Progenitor cell of endocrine pancreas (in vitro differentiated cells): ENCODE measurements at places on chromosomes 7 and 10. TPM values are rescaled to one million over a fixed set of nuclear protein-coding genes. Genes with fewer than 3 reads are reported as not detected.

- no peaks in the 10 kb centered on the region for H3K4me1 ChIP-seq
- H3K27ac ChIP-seq: no peak overlapping the region
- peaks cover 14% of the 10 kb centered on the region for H3K27me3 ChIP-seq
Measured at GRCh38 chr7:32140210-32140939, 70.2 kb upstream of the PDE1C start.

DNA sequence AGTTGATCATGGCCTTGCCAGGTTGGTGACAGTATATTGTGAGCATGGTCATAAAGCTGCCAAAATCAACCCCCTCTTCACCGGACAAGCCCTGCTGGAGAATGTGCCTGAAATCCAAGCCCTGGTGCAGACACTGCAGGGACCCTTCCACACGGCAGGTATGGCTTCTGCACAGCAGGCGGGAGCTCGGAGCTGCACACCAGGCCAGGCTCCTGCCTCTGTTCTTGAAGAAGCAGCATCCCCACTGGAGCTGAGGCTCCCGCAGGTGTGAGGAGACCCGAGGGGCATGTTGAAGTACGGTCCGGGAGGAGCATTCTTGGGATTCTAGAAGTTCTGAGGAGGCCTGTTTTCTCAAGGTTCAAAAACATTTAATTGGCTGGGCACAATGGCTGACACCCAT lies 12.7 kb downstream of the DHTKD1 start:
- H3K4me1 ChIP-seq: no peaks in the 10 kb centered on the region
- H3K27ac ChIP-seq: no peak overlapping the region
- no peak overlapping the region for H3K4me3 ChIP-seq
- no peak for DNase-seq
- no peaks in the 10 kb centered on the region for H3K27me3 ChIP-seq

- no peaks in the 10 kb centered on the region for H3K4me1 ChIP-seq
- no peak for DNase-seq
- H3K4me3 ChIP-seq: no peak overlapping the region
- no peak overlapping the region for H3K27ac ChIP-seq
- no peaks in the 10 kb centered on the region for H3K36me3 ChIP-seq
Measured at GRCh38 chr10:88974446-88975376, 15.9 kb upstream of the FAS start.

GRCh38 chr10:98078774-98079173 lies 48.4 kb upstream of the CRTAC1 start:
- no peak for DNase-seq
- no peaks in the 10 kb centered on the region for H3K36me3 ChIP-seq
- H3K4me3 ChIP-seq: no peak overlapping the region
- H3K27ac ChIP-seq: no peak overlapping the region

GRCh38 chr7:111749625-111750024 lies 187.3 kb upstream of the IMMP2L start:
- H3K4me1 ChIP-seq: peaks cover 11% of the 10 kb centered on the region
- H3K4me3 ChIP-seq: no peak overlapping the region
- no peak for DNase-seq
- H3K27ac ChIP-seq: no peak overlapping the region

DNA sequence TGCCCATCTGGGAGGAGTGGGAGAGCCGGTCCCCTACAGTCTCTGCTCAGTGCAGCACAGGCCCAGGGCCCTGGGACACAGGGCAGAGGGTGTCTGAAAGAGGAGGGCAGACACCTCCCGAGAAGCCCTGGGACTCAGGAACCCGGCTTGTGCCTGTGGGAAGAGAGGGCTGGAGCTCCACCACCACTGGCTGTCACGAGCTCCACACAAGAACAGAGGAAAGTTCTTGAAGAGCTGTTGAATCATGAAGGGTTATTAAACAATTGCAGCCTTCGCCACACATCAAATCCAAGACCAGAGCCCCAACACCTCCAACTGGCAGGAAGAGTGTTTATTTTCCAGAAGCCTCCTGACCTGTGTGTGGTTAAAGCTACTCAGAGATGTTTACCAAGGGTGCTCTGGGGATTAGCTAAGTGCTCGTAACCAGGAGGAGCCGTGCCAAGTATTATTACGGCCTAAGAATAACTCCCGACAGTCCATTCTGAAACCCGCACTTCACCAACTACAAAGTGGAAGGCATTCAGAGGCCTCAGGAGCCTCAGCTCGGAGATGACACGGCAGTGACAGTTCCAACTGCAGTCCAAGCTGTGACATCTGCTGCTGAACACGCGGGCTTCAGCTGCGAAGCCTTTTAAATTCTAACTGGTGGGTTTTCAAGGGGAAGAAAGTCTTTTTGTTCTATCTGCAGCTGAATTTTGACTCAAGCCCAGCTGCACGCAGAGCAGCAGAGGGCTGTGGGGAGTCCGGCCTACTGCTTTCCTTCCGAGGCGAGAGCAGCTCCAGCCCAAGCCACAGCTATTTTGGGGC lies 75.1 kb downstream of the MAD1L1 start:
- no peak overlapping the region for H3K4me3 ChIP-seq
- H3K36me3 ChIP-seq: peaks cover 11% of the 10 kb centered on the region
- no peaks in the 10 kb centered on the region for H3K27me3 ChIP-seq
- H3K4me1 ChIP-seq: peaks cover 25% of the 10 kb centered on the region

- H3K27ac ChIP-seq: no peak overlapping the region
- no peaks in the 10 kb centered on the region for H3K27me3 ChIP-seq
- DNase-seq: no peak
- no peaks in the 10 kb centered on the region for H3K36me3 ChIP-seq
- H3K4me3 ChIP-seq: no peak overlapping the region
Measured at GRCh38 chr7:11604505-11604904, 227.5 kb downstream of the THSD7A start.

GRCh38 chr10:11876324-11876723 lies 53.2 kb downstream of the PROSER2 start:
- peaks cover 31% of the 10 kb centered on the region for H3K4me1 ChIP-seq
- no peaks in the 10 kb centered on the region for H3K27me3 ChIP-seq
- H3K36me3 ChIP-seq: peaks cover 1% of the 10 kb centered on the region
- no peak for DNase-seq
- H3K27ac ChIP-seq: peak overlapping the region; percentile 99

The ADAMTS14 gene
- total RNA-seq: 0.05 TPM in 1 of 2 replicates, not detected in the other

The IDE gene
- total RNA-seq: 60.1 TPM in 2 replicates

DNA sequence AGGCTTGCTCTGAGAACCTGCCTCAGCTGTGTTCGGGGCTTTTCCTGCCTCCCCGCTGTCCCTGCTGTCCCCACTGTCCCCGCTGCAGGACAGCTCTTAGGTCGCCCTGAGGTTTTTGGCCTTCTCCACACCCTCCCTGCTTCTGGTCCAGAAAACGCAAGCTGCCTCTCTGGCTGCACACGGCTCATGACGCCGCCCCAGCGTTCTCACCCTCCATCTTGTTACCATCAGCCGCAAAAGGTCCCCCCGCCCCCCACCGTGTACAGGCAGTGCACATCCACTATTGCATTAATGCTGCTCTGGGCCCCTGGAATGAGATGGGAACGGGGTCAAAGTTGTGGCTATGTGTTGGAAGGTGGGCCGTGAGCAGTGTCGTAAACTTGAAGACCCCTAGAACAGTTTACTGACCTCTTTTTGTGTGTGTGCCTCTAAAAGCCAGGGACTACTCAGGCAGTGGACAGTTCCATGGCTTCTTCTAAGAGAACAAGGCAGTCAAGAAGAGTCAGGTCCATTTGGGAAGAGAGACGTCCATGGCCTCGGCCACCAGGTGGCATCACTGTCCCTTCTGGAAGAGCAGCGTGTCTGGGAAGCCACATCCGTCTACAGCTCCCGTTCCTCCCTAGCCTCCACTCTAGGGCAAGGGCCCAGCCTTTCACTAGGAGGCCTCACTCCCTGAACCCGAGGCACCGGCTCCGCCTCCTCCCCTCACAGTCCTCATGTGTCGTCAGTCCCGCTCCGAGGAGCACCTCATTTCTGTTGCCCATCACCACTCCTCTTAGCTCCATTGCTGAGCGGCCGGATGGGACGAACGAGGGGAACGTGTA lies 38.5 kb upstream of the MKRN1 start:
- no peak overlapping the region for H3K4me3 ChIP-seq
- peaks cover 14% of the 10 kb centered on the region for H3K36me3 ChIP-seq
- peaks cover 1% of the 10 kb centered on the region for H3K4me1 ChIP-seq
- H3K27me3 ChIP-seq: no peaks in the 10 kb centered on the region
- peak; percentile 79 for DNase-seq

The METTL27 gene
- 13.3 and 13.5 TPM in 2 replicates for total RNA-seq

DNA sequence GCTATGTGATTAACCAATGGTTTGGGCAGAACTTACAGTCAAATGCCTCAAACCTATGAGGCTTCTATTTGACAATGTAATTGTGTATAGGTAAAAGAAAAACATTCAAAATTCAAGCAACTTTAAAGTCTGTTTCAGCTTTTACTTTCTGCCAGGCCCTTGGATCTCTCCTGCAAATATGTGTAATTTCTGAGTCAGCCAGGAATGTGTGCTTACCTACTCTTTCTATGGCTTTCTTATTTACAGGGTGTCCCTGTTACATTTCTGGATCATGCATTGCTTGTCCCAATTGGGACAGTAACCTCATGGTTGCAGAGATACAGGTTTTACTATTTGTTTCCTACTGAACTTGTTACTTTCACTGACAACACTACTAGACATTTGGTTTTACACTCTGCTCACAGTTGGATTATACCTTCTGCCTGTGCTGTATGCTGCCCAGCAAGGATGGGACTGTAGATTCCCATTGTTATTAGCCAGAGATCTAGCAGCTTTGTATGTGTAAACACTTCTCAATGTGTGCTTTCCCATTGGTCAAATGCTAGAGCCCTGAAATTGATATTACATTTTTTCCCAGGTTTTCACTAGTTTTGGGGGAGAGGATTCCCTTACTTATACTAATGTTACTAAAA lies 355.3 kb downstream of the ARL4A start:
- no peak for DNase-seq
- H3K4me3 ChIP-seq: no peak overlapping the region
- H3K27me3 ChIP-seq: no peaks in the 10 kb centered on the region
- H3K27ac ChIP-seq: no peak overlapping the region
- H3K4me1 ChIP-seq: no peaks in the 10 kb centered on the region

- H3K36me3 ChIP-seq: peaks cover 16% of the 10 kb centered on the region
- no peak overlapping the region for H3K4me3 ChIP-seq
- no peak overlapping the region for H3K27ac ChIP-seq
- peaks cover 6% of the 10 kb centered on the region for H3K4me1 ChIP-seq
Measured at GRCh38 chr10:29514306-29514705, 120.5 kb downstream of the SVIL start.

GRCh38 chr7:150978126-150978789 lies at the start of gene KCNH2:
TSS of gene KCNH2 (minus strand) at chr7:150978321. CDS start at chr7:150977913, 408 bp downstream.
- peak within 1 kb of the TSS; percentile 90 for H3K27ac ChIP-seq
- no peaks in the 10 kb centered on the region for H3K36me3 ChIP-seq
- peaks cover 60% of the 10 kb centered on the region for H3K27me3 ChIP-seq
- H3K4me3 ChIP-seq: peak within 1 kb of the TSS; percentile 80
- H3K4me1 ChIP-seq: peaks cover 14% of the 10 kb centered on the region
- peak; percentile 56 for DNase-seq

The FAM25C gene
- not detected in 2 replicates for total RNA-seq

The ANKRD1 gene
- total RNA-seq: 48.1 and 61.8 TPM in 2 replicates

DNA sequence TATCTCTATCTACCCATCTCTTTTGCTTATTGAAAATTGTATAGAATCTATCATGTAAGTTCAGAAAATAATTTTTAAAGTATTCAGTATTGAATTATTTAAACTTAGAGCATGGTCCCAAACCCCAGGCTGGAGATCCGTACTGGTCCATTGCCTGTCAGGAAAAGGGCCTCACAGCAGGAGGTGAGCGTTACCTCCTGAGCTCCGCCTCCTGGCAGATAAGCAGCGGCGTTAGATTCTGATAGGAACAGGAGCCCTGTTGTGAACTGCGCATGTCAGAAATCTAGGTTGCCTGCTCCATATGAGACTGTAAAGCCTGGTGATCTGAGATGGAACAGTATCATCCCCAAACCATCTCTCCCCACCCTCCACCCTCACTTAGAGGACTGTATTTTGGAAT lies 266.0 kb upstream of the CNTNAP2 start:
- H3K27ac ChIP-seq: no peak overlapping the region
- no peak for DNase-seq
- no peak overlapping the region for H3K4me3 ChIP-seq
- peaks cover 1% of the 10 kb centered on the region for H3K36me3 ChIP-seq
- no peaks in the 10 kb centered on the region for H3K4me1 ChIP-seq

DNA sequence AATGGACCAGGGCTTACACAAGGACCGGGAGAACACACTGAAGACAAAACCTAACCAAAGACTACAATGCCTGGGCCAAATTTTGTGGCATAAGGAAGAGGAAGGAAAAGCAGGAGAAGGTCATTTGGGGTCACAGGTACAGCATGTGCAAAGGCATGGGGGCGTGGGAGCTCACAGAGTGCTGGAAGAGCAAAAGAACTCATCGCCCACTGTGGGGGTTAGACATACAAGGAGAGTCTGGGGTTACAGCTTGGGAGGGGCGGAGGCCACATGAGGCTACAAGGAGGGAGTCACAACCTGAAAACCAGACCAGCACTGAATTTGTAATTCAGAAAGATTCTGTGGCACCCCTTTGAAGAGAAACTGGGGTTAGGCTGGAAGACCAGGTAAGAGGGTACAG lies 9.7 kb downstream of the PUS7 start:
- no peaks in the 10 kb centered on the region for H3K27me3 ChIP-seq
- H3K4me1 ChIP-seq: peaks cover 10% of the 10 kb centered on the region
- peak overlapping the region; percentile 80 for H3K27ac ChIP-seq
- no peak overlapping the region for H3K4me3 ChIP-seq

GRCh38 chr7:28623105-28623730 lies 210.9 kb downstream of the CREB5 start:
- no peak overlapping the region for H3K4me3 ChIP-seq
- no peaks in the 10 kb centered on the region for H3K36me3 ChIP-seq
- no peak for DNase-seq
- H3K27ac ChIP-seq: no peak overlapping the region
- no peaks in the 10 kb centered on the region for H3K27me3 ChIP-seq

GRCh38 chr7:55188590-55189138 lies 169.8 kb downstream of the EGFR start:
- DNase-seq: no peak
- peak overlapping the region; percentile 93 for H3K27ac ChIP-seq
- peak overlapping the region; percentile 64 for H3K4me3 ChIP-seq
- peaks cover 35% of the 10 kb centered on the region for H3K4me1 ChIP-seq
- H3K27me3 ChIP-seq: no peaks in the 10 kb centered on the region

DNA sequence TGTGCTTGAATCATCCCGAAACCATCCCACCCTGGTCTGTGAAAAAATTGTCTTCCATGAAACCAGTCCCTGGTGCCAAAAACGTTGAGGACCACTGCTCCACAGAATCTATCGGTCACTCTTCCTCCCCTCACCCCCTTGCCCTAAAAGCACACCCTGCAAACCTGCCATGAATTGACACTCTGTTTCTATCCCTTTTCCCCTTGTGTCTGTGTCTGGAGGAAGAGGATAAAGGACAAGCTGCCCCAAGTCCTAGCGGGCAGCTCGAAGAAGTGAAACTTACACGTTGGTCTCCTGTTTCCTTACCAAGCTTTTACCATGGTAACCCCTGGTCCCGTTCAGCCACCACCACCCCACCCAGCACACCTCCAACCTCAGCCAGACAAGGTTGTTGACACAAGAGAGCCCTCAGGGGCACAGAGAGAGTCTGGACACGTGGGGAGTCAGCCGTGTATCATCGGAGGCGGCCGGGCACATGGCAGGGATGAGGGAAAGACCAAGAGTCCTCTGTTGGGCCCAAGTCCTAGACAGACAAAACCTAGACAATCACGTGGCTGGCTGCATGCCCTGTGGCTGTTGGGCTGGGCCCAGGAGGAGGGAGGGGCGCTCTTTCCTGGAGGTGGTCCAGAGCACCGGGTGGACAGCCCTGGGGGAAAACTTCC lies 784 bp upstream of the SERPINE1 start:
- H3K27ac ChIP-seq: no peak overlapping the region
- no peak overlapping the region for H3K4me3 ChIP-seq
- H3K4me1 ChIP-seq: peaks cover 25% of the 10 kb centered on the region
- H3K27me3 ChIP-seq: peaks cover 34% of the 10 kb centered on the region

The PTF1A gene
- 41.3 and 50.7 TPM in 2 replicates for total RNA-seq

The OR6V1 gene
- total RNA-seq: not detected in 2 replicates
